ENCODE measurements at places on chromosomes 11 and 22.

- DNase-seq: no peak
These were observed 101.7 kb downstream of the CWC15 start for GRCh38 chr11:94871491-94872185.

GRCh38 chr11:64571410-64572091, 19.5 kb upstream of the SLC22A12 start:
- no peak for DNase-seq

- no peak for DNase-seq
These were observed 51.8 kb downstream of the CELF1 start for GRCh38 chr11:47501101-47501500.

DNA sequence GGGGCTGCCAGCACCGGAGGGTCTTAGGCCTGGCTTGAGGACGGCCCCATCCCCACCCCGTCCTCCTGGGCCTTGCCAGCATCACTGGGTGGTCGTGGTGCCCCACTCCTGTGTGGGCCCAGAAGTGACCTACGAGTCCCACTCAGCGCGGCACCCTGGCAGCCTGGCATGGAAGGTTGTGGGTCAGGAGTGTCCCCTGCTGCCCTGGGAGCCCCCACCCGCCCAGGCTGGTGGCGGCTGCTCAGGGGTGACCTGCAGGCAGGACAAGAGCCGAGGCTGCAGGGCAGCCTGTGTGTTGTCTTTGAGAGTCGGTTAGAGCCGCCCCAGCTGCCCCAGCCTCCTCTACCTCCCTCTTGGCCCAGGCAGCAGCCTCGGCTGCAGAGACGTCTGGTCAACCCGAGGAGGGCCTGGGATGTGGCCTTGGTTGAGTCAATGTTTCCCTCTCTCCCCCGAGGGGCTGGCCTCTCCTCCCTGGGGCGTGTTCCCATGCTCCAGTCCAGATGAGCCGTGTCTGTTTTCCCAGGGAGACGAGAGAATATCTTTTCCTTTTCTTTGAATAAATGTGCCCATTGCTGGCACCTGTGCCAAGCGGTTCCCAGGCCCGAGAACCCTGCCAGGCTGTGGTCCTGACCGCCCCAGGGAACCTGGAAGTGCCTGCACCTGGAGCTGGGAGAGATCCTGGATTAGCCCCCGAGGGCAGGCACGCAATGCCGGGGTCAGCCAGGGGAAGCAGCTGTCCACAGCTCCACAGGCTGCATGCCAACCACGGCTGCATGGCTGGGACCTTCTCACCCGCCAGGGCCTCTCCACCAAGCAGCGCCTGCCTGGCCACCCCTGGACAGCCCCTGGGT, 35.7 kb upstream of the MUC5AC start:
- no peak for DNase-seq

DNA sequence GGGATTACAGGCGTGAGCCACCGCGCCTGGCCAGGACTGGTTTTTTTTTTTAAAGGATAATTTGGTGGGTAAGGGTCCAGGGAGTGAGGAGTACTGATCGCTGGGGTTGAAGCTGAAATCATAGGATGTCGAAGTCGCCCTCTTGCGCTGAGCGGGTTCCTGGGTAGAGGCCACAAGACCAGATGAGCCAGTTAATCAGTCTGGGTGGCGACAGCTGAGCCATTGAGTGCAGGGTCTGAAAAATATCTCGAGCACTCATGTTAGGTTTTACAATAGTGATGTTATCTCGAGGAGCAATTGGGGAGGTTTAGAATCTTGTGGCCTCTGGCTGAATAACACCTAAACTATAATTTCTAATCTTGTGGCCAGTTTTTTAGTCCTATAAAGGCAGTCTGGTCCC, 7.8 kb downstream of the APOL5 start:
- no peak for DNase-seq

DNA sequence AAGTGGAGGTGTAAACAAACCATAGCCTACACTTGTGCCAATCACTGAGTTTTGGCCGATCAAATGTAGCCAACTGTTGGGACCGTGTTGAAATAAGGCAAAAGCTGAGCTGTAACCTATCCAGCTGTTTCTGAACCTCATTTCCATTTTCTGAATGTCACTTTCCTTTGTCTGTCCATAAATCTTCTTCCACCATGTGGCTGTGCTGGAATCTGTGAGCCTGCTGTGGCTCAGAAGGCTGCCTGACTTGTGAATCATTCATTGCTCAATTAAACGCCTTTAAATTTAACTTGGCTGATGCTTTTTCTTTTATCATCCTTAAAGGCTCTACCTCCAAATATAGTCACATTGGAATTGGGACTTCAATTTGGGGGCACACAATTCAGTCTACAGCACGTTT, 203.1 kb upstream of the MPPED2 start:
- DNase-seq: no peak

DNA sequence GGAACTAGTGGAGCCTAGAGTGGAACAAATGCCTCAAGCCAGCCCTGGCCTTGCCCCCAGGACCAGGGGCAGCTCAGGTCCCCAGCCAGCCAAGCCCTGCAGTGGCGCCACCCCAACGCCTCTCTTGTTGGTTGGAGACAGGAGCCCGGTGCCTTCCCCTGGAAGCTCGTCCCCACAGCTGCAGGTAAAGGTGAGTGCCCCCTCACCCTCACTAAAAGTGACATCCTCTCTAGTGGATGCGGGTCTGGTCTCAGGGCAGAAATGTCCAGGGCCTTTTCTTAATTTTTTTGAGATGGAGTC, 21.5 kb downstream of the MICALL1 start:
- DNase-seq: no peak

DNA sequence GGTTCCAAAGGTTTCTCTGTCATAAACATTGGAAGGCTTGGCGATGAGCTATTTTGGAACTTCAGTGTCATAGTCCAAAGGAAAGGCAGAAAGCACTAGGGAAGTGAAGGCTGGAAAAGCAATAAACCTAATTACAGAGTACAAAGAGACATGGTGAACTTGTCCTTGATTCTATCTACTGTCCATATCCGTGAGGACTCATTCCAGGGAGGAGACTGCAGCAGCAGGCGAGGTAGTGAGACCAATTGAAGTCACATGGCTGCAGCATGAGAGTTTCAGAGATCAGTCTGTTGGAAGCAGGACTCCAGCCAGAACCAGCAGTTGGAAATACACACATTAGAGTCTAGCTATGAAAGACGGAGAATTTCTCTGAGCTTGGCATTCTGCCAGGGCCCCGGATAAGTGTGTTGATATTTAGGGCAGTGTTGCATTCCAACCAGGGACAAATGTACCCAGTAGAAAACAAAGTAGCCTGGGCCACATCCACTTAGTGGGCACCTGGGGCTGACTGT, 54.1 kb upstream of the ARHGAP42 start:
- no peak for DNase-seq

DNA sequence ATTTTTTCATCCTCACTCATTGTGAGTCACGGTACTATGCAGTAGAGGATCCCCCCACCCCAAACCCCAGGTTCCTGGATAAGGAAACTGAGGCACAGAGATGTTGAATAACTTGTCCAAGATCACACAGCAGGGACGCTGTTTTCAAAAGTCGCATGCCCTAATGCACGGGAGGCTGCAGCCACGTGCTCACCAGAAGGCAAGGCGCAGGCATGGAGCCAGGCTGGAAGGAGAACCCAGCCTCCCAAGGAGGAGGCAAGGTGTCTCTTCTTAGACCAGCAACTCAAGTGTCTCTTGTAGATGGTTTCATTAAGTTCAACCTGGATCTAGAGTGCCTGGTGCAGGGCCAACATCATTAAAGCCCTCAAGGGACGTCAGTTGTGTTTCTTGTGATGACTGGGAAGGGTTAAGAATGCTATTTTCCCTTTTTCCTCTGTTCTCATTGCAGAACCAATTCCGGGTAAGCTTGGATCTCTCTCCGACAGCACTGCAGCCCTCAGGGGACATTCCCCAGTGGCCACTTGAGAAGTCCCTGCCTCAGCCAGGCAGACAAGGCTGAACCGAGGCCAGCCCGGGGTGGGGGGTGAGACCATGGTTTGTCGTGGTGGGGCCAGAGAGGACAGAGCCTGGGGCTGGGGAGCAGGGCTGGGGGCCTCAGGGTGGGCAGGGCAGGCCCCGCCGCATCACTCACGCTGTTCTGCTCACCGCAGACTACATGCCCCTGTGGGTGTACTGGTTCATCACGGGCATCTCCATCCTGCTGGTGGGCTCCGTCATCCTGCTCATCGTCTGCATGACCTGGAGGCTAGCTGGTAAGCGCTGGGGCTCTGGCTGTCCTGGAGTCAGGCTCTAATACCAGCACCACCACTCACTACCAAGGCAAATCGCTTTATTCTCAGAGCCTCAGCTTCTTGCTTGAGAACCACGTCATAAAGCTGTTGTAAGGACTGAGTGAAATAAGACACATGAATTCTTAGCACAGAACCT, 15.7 kb downstream of the TMEM121B start:
- DNase-seq: no peak

DNA sequence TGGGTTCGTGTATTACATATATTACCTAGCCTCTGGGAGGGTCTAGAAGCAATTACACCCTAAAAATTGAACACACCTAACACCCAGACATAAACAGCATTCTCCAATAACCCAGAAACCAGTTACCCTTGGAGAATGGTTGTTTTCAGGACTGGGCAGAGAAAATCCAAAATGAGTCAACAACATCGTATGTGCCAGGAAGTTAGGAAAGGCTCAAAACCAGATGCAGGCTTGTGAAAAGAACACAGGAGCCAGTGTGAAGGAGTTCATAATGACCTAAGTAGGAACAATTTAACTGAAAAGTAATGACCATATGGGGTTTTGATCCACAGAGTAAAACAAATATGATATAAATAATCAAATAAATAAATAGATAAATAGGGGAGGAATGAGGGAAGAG, 5.1 kb upstream of the CLPB start:
- no peak for DNase-seq

GRCh38 chr11:1771700-1772099, 8.0 kb upstream of the CTSD start:
- DNase-seq: no peak

GRCh38 chr11:78691215-78691614, 116.6 kb upstream of the NARS2 start:
- no peak for DNase-seq

- no peak for DNase-seq
These were observed 561.8 kb upstream of the CADM1 start for GRCh38 chr11:116065986-116066385.

DNA sequence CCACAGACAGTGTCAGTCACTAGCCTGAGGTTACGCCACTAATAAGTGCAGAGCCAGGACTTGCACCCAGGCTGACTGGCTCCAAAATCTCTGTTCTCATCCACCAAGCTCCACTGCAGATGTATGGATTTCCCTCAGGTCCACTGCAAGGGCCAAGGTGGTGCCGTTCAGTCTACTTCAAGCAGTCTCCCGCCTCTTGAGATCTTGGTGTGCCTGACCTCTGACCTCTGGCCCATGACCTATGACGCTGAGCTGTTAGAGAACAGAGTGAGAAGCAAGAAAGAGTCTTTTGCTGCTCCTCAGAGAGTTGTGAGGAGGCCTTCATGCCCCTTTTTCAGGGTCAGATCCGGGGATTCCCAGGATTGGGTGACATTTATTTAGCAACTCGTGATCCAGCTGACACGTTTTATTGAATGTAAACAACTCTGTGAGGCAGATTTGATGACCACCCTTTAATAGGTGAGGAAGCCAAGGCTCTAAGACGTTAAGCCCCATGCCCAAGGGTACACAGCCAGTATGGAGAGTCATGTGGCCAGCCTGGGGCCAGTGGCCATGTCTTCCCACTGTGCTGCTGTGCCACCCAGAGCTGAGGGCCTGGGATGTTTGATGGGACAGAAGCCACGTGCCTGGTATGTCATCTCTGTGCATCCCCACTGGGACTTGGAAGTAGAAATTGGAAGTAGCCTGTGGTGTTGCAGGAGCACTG, 25.2 kb downstream of the DCPS start:
- DNase-seq: no peak

All from stimulated activated naive CD8-positive, alpha-beta T cell treated with anti-CD3 and anti-CD28 coated beads, Interleukin-15, Interleukin-2, amounts not matched to agents 100 U/mL and 50 U/mL, for 24 hours (primary cell).